Activated CD8-positive, alpha-beta memory T cell treated with anti-CD3 and anti-CD28 coated beads, Interleukin-2, amount 10 ng/mL, durations not matched to agents 7 days and 5 days (primary cell): ENCODE measurements at places on chromosomes 2 and 18. TPM values are rescaled to one million over a fixed set of nuclear protein-coding genes. Genes with fewer than 3 reads are reported as not detected.

- DNase-seq: no peak
Observed at GRCh38 chr2:27021253-27022049, 11.3 kb upstream of the TMEM214 start.

The PLEK gene
- 42.5 TPM for total RNA-seq

- DNase-seq: no peak
Observed at GRCh38 chr2:112730216-112730615, 9.4 kb downstream of the NT5DC4 start.

DNA sequence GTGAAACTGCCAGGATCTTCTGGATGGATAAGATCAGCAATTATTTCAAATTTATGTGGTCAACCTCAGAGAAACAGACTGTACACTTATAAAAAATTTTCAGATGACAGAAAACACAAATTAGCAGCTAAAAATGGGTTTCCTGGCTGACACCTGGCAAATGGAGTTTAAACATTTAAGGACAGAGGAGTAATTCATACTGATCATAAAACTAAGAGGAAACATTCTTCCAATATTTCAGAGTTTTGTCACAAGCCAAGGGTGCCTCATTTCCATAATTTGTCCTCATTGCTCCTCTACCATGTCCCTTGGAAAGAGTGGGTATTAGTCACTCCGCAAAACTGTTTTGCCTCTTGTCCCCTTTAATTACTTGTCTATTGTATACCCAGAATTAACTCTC is 70.2 kb downstream of the TMEFF2 start:
- no peak for DNase-seq

GRCh38 chr18:12028674-12029073 is 47.4 kb downstream of the IMPA2 start:
- no peak for DNase-seq

DNA sequence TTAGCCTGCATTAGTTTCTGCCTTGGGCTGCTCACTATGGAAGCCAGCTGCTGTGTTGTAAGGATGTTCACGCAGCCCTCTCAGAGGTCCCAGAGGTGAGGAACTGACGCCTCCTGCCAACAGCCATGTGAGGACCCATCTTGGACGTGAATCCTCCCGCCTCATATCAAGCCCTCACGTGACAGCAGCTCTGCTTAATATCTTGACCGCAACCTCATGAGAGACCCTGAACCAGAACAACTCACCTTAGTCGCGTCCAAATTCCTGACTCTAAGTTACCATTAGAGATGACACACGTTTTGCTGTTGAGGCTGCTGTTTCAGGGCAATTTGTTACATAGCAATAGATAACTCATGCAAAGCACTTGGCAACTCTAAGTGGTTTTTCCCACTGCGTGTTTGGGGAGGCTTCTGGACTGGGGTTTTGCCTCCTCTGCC is 97.7 kb downstream of the TMEM17 start:
- DNase-seq: no peak

GRCh38 chr18:54671291-54671881 is 80.3 kb downstream of the DYNAP start:
- no peak for DNase-seq

DNA sequence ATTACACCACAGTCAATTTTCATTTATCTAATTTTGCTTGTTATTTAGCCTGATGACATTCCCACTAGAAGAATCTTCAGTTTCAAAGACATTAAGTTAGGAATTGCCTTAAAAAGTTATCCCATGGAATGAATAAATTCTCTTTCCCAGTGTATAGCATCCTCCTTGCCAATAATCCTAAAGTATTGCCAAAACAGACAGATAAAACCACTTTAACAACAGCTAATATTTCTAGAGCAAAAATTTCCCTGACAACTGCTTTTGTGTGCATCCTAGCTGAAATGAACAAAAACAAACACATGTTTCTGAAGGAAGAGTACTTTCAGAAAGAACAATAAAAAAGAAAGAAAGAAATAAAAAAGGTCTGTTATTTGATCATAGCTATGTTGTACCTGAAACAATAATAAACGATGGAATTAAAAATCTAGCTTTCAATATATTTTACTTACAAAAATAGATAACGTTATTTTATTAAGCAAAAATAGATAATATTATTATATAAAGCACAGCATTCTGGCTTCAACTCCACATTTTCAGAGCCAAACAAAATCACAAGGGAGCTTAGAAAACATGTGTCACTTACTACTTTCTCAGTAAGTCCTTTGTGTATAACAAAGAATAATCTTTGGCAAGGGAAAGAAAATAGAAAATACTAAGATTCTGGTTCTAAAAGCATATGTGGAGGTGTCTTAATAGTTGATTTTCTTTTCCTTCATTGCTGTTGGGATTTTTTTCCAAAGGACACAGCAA is 939.0 kb upstream of the CRIM1 start:
- DNase-seq: no peak

GRCh38 chr2:158178646-158179045 is 77.0 kb downstream of the UPP2 start:
- DNase-seq: no peak

- DNase-seq: no peak
Observed at GRCh38 chr2:72133721-72134407, 13.8 kb downstream of the CYP26B1 start.

DNA sequence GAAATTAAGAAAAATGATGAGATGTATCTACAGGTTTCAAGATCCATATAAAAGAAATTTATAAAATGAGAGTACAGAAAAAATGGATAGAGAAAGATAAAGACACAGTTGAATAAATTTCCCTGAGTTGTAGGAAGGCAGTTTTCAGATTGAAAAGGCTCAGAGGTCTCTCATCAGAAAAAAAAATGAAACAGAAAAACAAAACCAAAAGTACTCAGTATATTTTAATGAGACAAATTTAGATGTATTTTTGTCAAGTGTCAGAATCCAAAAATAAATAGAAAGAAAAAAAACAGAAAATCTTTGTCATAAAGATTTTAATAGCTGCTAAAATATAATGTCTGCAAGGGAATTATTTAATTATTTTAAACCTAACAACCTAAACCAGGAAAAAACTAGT is 520.5 kb downstream of the KCNJ3 start:
- no peak for DNase-seq

- no peak for DNase-seq
Observed at GRCh38 chr2:23574919-23575654, 190.1 kb downstream of the KLHL29 start.

The WBP1 gene
- total RNA-seq: 40.5 TPM

DNA sequence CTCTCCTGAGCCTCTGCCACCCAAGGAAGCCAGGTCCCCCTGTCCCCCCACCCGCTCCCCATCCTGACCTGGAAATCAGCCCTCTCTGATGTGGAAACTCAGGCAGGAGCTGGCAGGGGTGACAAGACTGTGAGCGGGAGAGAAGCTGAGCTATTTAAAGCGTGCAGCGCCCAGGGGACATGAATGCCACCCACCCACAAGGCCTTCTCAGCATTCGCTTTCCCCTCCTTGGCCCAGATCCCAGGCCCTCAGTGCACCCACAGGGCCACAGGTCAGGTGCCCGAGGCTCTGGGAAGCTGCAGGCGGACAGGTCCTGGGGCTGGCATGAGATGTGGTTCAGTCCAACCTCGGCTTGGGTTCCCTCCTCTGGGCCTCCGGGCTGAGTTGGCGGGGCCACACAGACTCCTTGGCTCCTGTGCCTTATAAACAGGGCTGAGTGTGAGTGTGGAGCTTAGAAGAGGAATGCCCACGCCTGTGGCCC is 168.3 kb downstream of the SMAD7 start:
- no peak for DNase-seq

DNA sequence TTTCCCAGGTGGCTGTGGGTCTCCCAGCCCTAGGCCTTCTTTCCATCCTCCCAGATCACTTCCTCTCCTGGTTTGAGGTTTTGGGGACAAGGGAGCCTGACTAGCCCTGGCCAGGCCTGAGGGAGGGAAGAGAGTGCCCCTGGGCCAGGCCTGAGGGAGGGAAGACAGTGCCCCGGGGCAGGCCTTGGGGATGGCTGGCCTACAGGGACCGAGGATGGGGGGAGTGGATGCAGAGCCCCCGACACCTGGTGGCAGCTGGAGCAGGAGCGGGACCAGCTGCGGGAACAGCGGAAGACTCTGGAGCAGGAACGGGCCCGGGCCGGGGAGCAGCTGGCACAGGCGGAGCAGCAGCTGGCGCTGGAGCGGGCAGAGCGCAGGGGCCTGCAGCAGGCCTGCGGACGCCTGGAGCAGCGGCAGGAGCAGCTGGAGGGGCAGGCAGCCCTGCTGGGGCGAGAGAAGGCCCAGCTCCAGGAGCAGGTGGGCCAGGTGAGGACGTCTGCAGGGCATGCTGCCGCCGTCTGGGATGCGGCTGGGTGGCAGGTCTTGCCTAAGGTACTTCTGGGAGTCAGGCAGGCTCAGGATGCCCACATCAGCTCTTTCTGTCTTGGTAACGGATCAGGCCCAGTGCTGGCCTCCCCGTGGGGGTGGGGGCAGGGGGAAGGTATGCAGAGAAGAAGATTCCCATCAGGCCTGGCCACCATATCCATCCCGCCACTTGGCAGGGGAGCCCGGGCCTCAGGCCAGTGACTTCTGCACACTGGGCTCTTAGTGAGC is 29.2 kb downstream of the CROCC2 start:
- no peak for DNase-seq

DNA sequence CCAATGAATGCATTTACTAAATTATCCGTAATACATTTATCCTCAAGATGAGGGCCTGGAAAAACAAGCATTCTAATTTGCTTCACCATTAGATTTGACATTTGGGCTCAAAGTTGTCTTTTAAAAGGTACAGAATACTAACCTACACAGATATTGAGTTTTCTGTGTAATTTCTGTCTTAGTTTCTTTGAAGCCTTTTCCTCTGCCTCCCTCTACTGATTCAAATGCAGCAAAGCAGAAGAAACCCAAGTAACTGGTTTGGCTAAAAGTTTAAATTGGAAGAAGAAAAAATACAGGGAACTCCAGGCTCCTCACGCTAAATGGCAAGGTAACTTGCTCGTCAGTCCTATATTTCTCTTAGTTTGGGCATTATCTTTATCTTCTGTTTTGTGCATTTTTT is 53.3 kb upstream of the SLC5A7 start:
- DNase-seq: no peak

GRCh38 chr2:226187156-226187555 is 612.5 kb downstream of the IRS1 start:
- no peak for DNase-seq

The ZNF2 gene
- total RNA-seq: 5.0 TPM

GRCh38 chr2:138948070-138948539 is 167.9 kb upstream of the NXPH2 start:
- DNase-seq: no peak

The TXNDC2 gene
- total RNA-seq: not detected

The ABCA12 gene
- total RNA-seq: not detected

GRCh38 chr18:36889321-36889720 is 60.4 kb downstream of the KIAA1328 start:
- DNase-seq: no peak

GRCh38 chr2:53863538-53864227 is 3.9 kb upstream of the GPR75 start:
- DNase-seq: no peak

- DNase-seq: no peak
Observed at GRCh38 chr2:209694748-209695147, 76.9 kb upstream of the UNC80 start.

DNA sequence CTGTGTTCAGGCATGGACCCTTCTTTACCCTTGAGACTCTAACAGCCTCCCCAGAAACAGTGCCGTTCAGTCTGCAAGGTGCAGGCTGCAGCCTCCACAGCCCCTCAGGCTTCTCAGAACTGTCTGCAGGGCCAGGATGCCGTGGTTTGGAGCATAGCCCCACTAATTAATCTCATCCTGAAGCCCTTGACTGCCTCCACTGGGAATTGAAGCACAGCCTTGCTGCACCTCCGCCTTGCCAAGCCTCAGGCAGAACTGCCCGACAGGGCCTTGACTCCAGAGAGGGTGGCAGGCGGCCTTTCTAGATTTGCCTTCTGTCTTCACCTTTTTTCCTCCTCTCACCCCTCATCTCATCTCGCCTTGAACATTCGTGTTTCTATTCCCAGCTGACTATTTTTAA is 119.8 kb downstream of the NRP2 start:
- DNase-seq: no peak

The DSG2 gene
- 0.35 TPM for total RNA-seq

GRCh38 chr2:217475101-217475500 is 527.7 kb downstream of the TNS1 start:
- DNase-seq: no peak

The GAL3ST2 gene
- not detected for total RNA-seq

- no peak for DNase-seq
Observed at GRCh38 chr2:142426064-142426463, 295.2 kb upstream of the LRP1B start.

- no peak for DNase-seq
Observed at GRCh38 chr2:6824962-6825361, 40.7 kb downstream of the CMPK2 start.

The SCTR gene
- not detected for total RNA-seq

DNA sequence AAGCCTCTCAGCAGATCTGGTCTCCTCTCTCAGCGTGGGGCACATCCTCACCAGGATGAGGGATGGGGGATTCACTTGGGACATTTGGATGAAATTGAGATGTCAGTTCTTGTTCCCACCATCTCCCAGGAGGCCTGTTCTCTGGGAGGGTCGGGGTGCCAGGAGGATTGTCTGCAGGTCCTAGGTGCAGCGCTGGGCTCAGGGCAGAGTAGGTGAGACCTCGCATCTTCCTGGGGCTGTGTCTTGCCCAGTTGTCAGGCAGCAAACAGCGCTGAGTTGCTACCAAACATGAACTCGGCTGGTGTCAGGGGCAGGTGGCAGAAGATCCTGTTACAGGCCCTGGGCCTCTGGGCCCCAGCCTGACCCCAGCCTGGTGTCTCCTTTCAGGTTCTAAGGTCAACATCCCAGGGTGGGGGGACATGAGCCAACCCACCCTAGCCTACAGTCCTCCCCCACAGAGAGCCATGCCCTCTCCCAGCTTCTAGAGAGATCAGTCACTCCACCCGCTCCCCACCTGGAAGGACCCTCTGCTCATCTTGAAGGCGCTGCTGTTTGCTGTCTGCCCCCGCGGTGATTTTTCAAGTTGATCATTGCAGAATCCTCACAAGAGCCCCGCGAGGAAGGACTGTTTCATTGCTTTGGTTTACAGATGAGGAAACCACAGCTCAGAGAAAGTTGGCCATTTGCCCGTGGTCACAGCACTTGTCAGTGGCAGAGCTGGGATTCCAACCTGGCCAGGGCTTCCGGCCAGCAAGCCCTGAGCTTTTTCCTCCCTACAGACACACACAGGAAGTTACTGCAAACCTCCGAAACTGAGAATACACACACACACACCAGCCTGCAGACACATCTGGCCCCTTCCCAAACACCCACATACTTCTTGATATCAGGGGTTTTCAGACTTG is 83.9 kb downstream of the STPG4 start:
- peak; percentile 69 for DNase-seq
